ENCODE measurements at places on chromosomes 3 and 15. TPM values are rescaled to one million over a fixed set of nuclear protein-coding genes. Genes with fewer than 3 reads are reported as not detected.

Gene A4GNT
- total RNA-seq = not detected

Gene ZBBX
- total RNA-seq = not detected

Gene CFAP100
- total RNA-seq = not detected

Gene FRMD4B
- 14.1 TPM for total RNA-seq

Gene CHAC1
- 0.66 TPM for total RNA-seq

Gene LYZL4
- not detected for total RNA-seq

Gene SLC22A13
- not detected for total RNA-seq

Gene TLR9
- not detected for total RNA-seq

Gene SERINC4
- not detected for total RNA-seq

Gene TRIM71
- total RNA-seq = not detected

Gene CCR1
- total RNA-seq = 5.3 TPM

Gene NR1I2
- not detected for total RNA-seq

Gene LTF
- 1.7 TPM for total RNA-seq

Gene FRMD5
- total RNA-seq = 0.42 TPM

Gene SLC9A9
- total RNA-seq = 14.2 TPM

Gene PARP15
- 2.3 TPM for total RNA-seq

Gene MAGEL2
- total RNA-seq = 0.26 TPM

Gene CLDN18
- total RNA-seq = not detected

Gene ADGRG7
- not detected for total RNA-seq

Gene GCNT3
- 0.69 TPM for total RNA-seq

Gene C2CD4A
- total RNA-seq = not detected

Gene ARL14
- not detected for total RNA-seq

Gene KCNMB2
- 0.17 TPM for total RNA-seq
